ENCODE measurements at places on chromosomes 6 and 20.

GRCh38 chr6:112773187-112773586 lies 426.1 kb downstream of the RFPL4B start:
- DNase-seq, result no peak

DNA sequence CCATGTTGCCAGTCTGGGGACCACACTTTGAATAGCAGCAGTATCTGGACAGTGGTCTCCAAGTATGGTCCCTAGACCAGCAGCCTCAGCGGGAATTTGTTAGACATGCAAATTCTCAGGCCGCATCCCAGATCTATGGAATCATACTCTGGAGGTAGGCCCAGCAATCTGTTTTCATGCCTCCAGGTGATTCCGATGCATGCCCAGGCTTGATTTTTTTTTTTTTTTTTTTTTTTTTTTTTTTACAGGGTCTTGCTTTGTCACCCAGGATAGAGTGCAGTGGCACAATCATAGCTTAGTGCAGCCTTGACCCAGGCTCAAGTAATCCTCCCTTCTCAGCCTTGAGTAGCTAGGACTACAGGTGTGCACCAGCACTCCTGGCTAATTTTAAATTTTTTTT lies 682 bp upstream of the SLA2 start:
- DNase-seq, result no peak

GRCh38 chr20:9817654-9818053 lies 21.2 kb downstream of the PAK5 start:
- no peak for DNase-seq

GRCh38 chr6:54515013-54515412 lies 206.8 kb downstream of the TINAG start:
- DNase-seq, result peak; percentile 28

DNA sequence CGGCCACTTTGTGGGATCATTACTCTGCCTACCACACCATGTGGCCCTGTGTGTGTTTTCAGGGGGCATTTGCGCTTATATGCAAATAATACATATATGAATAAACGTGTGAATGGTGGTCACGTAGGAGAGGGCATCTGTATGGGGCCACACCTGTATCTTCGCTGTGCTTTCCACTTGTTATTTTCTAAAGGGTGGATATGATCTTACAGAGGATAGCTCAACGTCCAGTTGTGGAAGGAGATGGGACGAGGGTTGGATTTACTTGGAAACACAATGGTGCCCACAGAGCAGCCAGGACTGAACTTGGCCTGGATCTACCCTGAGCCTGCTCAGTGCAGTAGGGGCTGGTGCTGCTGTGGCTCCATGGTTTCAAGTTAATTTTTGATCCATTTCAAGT lies 93.3 kb downstream of the YTHDF1 start:
- DNase-seq, result no peak

DNA sequence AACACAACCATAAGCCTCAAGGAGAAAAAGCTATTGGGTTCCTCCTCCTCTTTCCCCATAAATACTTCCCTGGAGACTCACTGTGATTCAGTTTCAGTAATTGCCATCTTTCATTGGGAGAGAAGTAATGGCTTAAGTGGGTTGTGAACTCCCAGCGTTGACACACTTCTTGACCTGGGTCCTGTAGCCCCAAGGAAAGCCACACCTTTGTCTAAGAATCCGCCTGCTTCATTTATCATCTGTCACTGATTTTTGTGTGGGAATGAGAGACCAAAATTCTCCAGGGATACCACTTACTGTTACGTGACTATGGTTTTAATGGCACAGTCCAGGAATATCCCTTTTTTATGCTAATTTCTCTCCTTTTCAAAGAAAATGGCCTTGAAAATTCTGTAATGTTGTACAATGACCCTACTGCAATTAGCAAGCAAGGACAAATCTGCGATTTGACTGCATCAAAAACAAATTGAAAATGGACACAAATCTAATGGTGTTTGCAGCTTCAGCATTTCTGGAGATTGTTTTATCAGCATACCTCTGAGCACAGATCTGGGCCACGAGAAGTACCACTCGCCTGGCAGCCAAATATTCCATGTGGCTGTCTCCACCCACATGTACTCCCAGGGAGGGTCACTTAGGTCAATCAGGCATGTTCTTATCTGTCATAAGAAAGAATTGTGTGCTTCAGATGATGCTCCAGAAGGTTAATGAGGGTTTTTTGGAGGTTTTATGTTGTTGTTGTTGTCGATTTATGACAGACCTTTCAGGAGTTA lies 29.8 kb downstream of the DCBLD1 start:
- DNase-seq, result no peak

DNA sequence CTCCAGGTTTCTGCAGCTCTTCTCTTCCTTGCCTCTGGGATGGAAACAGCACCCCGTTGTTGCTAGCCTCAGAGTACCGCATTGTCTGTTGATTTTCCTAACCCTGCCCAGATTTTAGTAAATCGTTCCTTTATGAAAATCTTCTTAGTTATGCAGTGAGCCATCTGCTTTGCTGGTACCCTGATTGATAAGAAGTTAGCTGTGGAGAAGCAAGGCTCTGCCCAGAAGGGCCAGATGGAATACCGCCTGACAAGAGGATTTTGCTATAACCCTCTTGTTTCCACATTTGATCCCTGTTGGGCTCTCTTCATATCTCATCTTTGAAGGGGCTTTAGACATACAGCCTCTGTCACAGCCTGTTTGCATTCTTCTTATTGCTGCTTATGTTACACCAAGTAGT lies 229.0 kb downstream of the CDKAL1 start:
- DNase-seq, result peak; percentile 93

- DNase-seq, result no peak
Observed at GRCh38 chr6:84877515-84878210, 113.3 kb upstream of the TBX18 start.

- peak; percentile 86 for DNase-seq
Observed at GRCh38 chr20:24891546-24892393, 57.3 kb upstream of the CST7 start.

DNA sequence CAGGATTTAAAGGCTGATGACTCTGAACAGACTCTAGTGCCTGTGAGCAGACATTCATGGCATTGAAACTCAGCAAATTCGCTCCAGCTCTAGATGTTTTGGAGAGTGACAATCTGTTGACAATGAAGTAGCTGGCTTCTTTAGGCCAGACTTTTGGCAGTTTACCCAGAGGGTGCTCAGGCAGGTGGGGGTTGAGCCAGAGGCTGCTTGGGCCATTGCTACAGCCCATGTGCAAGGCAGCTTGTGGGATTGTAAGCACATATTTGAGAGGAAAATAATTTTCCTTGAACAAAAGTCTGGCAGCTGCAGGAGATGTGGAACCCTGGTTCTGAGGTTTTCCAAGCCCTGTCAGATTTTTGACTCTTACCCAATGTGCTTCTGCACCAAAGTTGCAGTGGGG lies 311.6 kb downstream of the CDC5L start:
- no peak for DNase-seq

GRCh38 chr20:33677991-33678702 lies 3.9 kb upstream of the NECAB3 start:
- no peak for DNase-seq

DNA sequence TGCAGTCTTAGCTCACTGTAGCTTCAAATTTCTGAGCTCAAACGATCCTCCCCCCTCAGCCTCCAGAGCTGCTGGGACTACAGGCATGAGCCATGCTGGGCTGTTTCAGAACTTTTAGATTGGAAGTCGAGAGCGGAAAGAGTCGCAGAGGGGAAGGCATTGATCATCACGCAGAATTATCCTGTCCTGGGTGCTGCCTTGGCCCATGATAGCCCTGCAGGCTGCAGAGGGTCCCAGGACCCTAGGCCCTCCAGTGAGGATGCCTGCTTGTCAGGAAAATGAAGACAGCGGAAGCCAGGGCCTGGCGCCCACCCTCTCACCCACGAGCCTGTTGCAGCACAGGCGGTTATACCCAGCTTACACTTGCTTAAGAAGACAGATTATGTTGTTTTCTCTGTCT lies 9.1 kb downstream of the TMEM181 start:
- no peak for DNase-seq

GRCh38 chr6:150266963-150267685 lies 101.7 kb upstream of the IYD start:
- DNase-seq, result no peak

GRCh38 chr20:47181056-47181862 lies 175.2 kb downstream of the ZMYND8 start:
- peak; percentile 66 for DNase-seq

GRCh38 chr20:1204113-1204512 lies 859 bp downstream of the C20orf202 start:
- no peak for DNase-seq

DNA sequence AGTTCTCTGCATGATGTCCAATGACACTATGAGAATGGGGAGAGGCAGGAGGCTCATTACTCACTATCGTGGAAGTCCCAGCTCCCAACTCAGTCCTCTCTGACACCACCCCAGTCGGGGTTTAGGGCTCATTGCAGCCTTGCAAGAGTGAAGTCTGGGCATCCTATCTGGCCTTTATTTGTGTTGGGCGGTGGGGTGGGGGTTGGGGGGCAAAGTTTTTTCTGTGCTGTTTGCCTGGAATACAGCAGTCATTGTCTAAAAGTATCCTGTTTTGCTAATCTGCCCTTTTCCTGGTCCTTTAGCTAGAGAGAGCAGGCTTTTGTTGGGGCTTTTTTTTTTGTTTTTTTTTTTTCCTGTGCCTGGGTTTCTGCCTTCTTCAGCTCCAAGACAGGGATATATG lies 174.2 kb downstream of the MYLK4 start:
- no peak for DNase-seq

DNA sequence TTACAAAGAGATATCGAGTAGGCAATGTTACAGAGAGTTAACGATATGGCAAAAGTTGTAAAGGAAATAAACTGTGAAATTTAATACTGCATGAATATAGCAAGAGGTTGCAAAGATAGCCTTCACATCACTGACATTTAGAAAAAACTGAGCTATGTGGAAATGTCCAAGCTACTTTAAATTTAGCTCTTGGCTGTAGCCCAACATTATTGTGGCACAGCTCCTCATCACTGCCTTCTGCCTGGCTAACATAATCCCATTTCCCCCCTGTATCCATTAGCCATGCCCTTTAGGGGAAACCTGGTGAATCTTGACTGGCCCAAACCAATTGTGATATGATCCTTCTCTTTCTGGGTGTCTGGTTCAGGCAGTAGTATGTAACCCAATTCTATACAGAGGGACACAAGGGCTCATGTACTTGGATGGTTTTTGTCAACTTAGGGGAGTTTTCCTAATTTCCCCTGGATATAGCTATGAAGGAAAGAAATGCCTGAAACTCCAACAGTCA lies 115.4 kb downstream of the PFDN4 start:
- DNase-seq, result peak; percentile 13

DNA sequence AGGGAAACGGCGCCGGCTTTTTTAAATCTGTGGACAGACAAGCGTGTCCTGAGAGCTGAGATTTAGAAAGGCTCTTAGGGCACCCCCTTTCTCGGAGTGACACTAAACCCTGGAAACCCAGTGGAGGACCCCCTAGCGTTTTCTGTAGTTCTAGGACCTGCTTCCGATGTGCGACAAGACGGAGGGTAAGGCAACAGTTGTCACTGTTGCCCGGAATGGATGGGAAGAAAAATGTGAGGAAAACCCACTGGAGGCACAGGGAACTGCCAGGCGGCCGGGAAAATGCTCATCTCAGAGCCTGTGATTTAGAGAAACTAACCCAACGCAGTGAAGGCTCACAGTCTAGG lies 551 bp upstream of the ATP5F1E start:
- DNase-seq, result peak; percentile 88

DNA sequence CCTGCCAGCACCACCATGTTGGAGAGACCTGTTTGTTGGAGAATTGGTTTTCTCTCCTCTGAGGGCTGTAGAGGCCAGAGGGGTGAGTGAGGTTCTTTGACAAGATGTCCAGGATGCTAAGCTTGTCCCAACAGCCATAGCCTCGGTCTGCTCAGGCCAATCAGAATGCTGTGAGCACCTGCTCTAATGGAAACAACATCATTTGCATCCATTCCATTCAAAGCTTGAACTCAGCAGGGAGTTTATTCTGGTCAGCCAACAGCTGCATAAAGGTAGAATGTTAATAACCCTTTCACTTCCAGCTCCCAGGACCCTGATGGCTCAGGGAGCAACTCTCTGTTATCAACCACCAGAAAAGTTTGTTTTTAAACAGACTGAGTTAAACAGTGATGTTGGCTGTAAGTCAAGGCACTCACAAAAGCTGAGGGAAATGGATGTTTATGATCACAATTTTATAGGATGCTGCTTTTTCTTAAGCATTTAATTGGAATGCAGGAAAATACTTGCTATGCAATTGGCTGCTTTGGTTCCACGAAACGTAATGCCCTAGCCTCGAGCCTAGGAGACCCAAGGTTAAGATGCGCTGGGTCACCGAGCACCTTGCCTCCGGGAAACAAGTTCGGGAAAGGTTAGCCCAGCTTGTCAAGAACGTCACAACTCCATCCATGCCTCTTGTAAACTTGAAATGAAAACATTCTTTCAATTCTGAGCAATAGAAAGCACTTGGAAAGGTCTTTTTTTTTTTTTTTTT lies 155.2 kb downstream of the NFATC2 start:
- DNase-seq, result no peak

DNA sequence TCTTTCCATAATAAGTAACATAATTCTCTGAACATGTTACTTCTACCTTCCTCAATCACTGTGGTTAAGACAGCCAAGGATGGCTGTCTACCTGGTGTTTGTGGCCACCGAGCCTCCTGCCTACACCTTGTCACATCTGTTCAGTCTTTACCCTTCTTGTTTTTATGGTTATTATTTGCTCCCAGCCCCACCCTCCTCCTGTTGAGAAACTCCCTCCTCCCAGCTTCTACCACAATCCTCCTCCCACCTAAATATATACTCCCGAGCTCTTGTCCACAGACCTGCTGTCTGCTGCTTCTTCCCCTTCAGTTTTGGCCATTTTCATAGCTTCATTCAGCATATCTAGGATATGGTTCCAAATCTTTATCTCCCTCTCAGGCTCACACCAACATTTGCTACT lies 35.7 kb upstream of the GABRR1 start:
- no peak for DNase-seq

DNA sequence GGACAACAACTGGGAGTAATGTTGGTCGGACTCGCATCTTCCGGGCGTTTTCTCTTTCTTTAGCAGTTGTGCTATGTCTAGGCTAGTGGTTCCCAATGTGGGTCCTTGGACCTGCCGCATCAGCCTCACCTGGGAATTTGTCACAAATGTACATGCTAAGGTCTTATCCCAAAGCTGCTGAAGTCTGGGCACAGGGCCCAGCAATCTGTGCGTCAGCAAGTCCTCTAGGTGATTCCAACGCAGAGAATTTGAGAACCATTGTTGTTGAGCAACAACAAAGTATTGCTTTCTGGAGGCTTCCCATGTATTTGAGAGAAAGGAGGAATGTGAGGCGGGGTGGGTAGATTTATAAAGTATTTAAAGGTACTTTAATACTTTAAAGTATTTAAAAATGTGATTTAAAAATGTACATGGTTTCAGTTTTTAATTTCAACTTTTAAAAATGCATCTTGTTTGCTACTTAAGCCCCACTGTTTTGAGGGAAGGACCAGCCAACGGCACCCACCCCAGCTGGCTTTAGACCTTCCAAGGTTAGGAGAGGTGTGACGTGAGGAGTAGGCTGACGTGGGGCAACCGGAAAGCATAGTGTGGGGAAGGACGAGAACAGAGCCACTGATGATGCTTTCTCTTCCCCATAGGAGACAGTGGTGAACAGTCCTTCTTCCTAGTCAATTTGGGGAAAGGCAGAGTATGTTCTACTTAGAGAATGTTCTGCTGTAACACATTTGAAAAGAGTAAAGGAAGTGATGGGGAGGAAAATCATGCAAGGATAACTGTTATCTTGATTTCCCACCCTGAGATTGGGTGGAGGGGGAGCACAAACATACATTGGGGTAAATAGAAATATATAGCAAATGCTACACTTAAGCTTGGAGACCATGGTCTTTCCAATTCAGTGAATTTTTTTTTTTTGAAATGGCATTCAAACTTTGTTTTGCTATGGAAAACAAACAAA lies 4.3 kb downstream of the UST start:
- DNase-seq, result no peak
